Cerebellar nuclear complex (tissue), 1 donor: ENCODE measurements at places on chromosomes 6 and 20.

DNA sequence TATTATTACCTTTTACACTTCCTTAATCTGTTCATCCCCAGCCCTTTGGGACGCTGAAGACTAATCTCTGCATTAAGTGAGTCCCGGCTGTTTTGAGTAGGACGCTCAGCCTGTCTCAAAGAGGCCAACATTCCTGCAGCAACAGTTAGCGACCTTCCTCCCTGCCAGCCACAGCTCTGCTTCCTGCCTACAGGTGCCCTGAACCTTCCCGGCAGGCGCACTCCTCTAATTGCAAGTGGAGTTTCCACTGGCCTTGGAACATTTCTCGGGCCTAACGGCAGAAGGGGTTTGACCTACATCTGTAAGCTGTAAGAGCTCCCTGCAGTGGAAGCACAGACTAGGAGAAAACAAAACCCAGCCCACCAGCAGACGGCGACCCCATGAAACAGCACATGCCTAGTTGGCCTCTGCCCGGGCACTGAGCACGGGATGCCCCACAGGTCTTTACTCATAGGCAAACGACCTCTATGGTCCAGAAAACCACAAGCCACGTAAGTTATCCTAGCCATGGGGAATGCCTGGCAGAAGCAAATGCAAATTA, 137.9 kb downstream of the DTNBP1 start:
- DNase-seq: no peak

DNA sequence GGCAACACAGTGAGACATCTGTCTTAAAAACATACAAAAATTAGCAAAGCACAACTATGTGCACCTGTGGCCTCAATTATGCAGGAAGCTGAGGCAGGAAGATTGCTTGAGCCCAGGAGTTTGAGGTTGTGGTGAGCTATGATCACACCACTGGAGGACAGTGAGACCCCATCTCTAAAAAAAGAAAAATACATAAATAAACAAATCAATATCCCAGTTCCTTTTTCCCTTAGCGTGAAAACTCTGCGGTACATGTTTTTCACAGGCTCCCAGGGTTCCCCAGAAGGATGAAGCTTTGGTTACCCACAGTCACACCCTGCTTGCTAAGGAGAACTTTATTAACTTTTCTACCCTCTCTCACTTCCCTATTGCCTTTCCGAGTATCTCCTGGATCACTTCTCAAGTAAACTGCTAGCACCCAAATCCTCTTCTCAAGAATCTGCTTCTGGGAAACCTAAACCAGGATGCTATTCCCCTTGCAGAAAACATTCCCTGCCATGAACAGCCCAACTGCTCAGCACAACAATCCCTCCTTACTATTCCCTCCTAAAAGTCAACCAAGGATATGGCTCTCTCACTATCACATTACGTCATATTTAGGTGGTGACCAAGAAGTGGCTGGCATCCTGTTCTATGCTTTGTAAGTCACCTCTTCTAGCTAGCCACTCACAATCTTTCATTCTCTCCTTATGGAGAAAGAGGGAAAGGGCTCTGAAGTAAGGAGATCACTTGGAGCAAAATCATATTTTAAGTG, 122.4 kb downstream of the IPCEF1 start:
- DNase-seq: no peak

GRCh38 chr6:90835596-90836212, 248.8 kb upstream of the MAP3K7 start:
- no peak for DNase-seq

GRCh38 chr6:111850295-111850937, 22.8 kb downstream of the FYN start:
- DNase-seq: no peak

DNA sequence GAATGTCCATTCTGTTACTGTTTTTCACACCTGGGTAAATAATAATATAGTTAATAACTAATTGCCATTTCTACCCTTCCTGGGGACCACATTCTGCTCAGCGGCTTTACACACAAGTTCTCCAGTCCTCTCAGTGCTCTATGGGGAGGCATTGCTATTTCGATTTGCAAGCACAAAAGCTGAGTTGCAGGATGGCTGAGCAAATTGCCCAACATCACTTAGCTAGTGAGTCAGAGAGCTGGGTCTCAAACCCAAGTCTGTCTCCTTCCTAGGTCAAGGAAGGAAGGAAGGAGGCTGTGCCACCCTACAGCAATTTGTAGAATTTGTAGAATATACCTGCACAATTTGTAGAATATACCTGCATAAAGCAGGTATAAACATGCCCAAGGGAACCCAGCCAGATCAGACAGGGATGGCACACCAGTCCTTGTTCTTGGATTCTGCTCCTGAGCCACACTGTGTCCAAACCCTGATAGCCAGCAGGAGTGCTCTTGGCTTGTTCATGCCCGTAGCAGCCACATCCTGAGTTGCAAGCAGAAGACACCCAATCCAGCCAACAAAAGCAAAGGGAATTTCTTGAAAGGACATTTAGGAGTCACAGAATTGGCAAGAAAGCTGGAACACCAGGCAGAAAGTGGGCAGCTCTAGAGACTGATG, 56.9 kb downstream of the LY86 start:
- DNase-seq: no peak

DNA sequence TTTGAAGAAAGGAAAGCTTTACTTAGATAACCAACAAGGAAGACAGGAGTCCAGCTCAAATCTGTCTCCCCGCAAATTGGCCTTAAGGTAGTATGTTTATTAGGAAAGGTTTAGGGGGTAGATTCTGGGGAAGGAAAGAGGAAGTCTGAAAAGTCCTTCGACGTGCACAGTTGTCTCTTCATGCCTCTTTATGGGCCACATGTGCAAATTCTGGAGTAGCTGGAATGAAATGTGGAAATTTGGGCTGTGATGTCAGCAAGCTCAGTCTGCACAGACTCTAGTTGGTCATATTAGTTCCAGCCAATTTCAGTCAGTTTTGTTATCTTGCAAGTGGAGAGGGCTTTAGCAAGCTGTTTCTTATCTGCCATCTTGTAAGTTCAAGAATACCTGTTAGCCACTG, 50.1 kb downstream of the NUP153 start:
- no peak for DNase-seq

GRCh38 chr6:165417278-165417865, 108.0 kb upstream of the C6orf118 start:
- DNase-seq: no peak

DNA sequence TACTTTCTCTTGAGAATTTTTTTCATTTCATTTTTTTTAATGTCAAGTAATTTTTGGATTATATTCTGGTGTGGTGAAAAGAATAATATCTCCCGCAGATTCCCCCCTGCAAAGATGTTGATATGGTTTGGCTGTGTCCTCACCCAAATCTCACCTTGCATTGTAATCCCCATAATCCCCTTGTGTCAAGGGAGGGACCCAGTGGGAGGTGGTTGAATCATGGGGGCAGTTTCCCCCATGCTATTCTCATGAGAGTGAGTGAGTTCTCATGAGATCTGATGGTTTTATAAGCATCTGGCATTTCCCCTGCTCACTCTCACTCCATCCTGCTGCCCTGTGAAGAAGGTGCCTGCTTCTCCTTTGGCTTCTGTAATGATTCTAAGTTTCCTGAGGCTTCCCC, 58.7 kb upstream of the PMEPA1 start:
- DNase-seq: no peak

GRCh38 chr6:17200395-17200794, 80.8 kb upstream of the RBM24 start:
- DNase-seq: no peak

- no peak for DNase-seq
Observed at GRCh38 chr6:143949535-143949934, 58.5 kb downstream of the PLAGL1 start.
